ENCODE measurements at places on chromosomes 11 and 22.

DNA sequence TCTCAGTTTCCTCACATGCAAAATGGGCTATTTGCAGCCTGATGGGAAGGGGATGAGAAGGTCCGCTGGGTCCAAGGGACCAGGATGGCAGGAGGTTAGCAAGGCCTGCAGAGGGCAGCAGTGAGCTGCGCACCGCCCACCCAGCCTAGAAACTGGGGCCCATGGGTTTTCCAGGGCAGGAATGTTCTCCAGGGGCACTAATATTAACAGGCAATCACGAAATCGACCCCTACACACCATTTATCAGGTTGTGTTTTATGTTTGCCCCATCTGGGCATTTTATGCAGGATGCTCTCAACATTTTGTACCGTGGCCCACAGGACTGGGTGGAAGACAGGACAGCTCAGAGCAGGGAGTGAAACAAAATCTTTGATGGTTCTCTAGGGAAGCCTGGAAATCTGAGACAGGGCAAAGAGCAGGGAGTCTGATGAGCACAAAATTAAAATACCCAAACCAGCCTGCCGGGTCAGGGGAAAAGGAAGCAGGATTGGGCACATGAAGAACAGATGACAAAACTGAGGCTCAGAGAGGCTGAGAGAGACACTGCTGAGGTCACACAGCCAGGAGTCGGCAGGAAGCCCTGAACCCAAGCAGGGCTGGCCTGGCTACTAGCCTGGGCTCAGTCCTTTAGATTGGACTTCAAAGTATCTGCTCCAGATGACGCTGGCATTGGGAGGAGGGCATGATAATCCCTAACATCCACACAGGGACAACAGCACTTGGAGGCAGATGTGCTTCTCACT lies 1.6 kb upstream of the BCR start:
- DNase-seq, result peak; percentile 69

DNA sequence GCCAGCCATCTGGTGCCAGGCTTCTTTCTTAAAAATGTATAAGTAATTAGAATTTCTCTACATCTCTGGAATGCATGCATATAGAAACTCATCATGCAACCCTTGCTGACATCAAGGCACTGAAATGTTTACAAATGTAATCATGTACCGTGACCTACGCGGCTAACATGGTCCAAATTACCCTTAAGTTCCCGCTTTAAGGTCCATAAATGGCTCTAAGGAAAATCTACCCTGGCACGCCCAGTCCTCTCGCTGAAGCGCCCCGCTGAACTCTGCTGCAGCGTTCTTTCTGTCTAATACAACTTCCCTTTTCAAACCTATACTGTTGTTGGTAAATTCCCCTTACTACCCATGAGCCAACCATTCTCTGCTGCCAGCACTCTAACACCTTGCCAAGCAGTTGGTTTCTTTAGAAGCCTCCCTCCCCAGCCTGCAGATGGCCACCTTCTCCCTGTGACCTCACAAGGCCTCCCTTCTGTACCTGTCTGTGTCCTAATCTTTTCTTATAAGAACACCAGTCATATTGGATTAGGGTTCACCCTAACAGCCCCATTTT lies 13.5 kb upstream of the HMOX1 start:
- no peak for DNase-seq

DNA sequence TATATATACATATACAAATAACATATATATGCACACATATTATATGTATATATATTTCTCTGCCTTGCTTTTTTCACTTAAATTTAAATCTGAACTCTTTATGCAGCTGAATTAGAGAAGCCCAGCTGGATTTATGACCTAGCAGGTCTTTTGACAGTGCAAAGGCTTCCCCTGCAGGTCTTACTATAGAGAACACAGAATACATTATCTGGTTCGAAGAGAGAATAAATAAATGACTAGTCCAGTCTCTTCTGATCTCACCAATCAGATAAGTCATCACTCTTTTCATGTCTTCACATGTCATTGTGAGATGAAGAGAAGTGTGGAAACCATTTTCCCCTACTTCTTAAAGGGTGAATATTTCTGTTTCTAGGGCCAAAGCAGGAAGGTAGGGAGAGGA lies 58.2 kb downstream of the OR10A6 start:
- DNase-seq, result no peak

DNA sequence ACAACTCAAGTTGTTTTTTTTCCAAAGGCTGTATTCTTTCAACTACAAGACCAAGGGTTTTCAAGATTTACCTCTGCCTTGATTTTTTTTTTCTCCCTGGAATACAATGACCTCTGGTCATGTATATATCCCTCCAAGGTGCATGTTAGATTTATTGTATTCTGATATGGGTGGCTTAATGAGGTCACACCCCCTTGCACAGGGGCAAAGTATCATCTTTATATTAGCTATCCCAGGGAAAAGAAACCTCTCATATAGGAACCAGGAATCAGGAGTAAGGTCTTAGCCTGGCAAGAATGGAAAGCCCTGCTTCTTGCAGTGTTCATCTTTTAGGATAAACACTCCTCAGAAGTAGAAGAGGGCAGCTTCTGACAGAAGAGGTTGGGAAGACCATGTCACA lies 516.9 kb upstream of the TENM4 start:
- no peak for DNase-seq

DNA sequence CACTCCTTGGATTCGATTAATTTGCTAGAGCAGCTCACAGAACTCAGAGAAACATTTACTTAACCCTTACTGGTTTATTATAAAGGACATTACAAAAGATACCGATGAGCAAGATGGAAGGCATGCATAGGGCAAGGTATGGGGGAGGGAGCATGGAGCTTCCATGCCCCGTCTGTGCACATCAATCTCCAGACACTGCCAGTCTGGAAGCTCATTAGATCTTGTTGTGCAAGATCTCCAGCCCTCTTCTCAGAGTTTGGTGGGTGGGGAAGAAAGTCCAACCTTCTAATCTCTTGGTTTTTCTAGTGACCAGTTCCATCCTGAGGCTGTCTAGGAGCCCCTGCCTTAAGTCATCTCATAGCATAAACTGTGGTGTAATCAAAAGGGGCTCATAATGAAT lies 190.7 kb downstream of the UVRAG start:
- DNase-seq, result no peak

- DNase-seq, result peak; percentile 76
Observed at GRCh38 chr22:35154937-35155387, 89.0 kb downstream of the ISX start.

Measured in T47D (cell line).